Daoy (cell line): ENCODE measurements at places on chromosomes 2 and 18. TPM values are rescaled to one million over a fixed set of nuclear protein-coding genes. Genes with fewer than 3 reads are reported as not detected.

The COMMD1 gene
- 56.6 and 75.8 TPM in 2 replicates for total RNA-seq

The ARHGAP15 gene
- 0.51 and 1.4 TPM in 2 replicates for total RNA-seq

The GPR17 gene
- total RNA-seq, result not detected in 2 replicates

- no peak for DNase-seq
These were observed 59.0 kb downstream of the TNFRSF11A start for GRCh38 chr18:62384068-62384467.

- DNase-seq, result no peak
These were observed 95.0 kb downstream of the PRPF40A start for GRCh38 chr2:152622219-152622618.

GRCh38 chr2:152646775-152647174 is 70.5 kb downstream of the PRPF40A start:
- peak; percentile 60 for DNase-seq

GRCh38 chr18:7750095-7750663 is 183.1 kb downstream of the PTPRM start:
- DNase-seq, result no peak

DNA sequence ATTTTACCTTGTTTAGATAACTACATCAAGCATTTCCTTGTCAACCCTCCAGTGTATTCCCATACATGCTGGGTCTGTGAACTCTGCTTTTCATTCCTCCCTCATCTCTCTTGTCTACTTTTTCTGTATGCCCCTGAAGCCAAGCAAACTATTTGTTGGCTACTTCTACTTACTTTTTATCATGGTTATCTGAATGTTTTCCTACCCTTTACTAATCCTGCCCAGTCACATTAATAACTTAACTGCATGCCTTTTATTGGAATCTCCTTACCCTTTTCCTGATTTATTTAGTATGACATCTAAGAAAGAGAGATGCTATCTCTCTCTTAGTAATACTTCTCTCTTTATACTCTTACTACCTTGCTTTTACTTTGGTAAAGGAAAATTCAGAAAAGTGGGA is 17.0 kb downstream of the DCAF17 start:
- DNase-seq, result no peak

- DNase-seq, result no peak
These were observed 1906.8 kb upstream of the PIK3C3 start for GRCh38 chr18:40048253-40048652.

DNA sequence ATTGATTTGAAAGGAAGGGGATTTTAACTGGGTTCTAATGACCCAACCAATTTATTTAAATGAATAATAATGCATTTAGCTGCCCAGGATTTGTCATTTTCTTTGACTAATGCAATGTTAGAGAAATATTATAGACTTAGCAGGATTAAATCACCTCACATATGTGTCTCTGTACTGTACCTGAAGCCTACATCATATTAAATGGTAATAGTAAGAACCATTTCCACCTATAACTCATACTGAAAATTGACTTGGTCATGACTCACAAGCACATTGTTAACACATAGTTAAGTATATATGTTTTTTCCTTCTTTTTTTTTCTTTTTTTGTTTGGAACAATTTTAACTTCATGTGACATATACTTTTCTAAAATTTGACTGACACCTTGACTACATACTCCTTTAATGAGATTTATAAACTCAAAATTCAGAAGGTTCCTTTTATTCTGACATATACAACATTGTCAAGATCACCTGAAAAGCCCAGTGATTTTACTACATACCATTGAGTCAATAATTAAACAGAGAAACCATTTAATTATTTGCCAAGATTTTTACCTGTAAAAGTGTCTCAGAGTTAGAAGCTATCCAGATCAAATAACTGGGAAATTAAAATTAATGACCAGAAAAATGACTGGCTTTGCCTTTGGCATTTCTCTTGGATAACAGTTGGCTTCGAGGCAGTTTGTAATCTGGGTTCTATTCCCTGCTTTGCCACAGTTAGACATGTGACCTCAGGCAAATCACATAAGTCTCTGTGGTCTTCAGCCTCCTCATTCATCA is 58.8 kb upstream of the CDC42EP3 start:
- no peak for DNase-seq

DNA sequence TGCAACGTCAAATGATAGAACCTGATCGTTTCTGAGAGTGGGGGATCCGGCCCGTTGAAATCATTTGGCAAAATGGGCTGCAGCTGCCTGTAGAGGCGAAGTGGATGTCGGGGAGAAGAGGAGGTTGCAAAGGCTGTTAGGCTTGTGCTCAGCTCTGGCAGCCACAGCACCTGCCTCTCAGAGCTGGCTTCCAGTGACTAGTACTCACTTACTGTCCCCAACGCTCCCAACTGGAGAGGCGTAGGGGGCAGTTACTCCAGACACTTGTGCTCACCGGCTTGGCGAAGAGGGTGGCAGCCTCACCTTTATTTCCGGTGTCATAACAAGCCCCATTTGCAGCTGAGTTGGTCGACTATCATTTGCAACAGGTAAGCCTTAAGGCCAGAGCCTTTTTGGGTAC is 37.9 kb downstream of the NCK2 start:
- DNase-seq, result no peak

- DNase-seq, result no peak
These were observed 393.0 kb downstream of the ALK start for GRCh38 chr2:29528371-29528770.

DNA sequence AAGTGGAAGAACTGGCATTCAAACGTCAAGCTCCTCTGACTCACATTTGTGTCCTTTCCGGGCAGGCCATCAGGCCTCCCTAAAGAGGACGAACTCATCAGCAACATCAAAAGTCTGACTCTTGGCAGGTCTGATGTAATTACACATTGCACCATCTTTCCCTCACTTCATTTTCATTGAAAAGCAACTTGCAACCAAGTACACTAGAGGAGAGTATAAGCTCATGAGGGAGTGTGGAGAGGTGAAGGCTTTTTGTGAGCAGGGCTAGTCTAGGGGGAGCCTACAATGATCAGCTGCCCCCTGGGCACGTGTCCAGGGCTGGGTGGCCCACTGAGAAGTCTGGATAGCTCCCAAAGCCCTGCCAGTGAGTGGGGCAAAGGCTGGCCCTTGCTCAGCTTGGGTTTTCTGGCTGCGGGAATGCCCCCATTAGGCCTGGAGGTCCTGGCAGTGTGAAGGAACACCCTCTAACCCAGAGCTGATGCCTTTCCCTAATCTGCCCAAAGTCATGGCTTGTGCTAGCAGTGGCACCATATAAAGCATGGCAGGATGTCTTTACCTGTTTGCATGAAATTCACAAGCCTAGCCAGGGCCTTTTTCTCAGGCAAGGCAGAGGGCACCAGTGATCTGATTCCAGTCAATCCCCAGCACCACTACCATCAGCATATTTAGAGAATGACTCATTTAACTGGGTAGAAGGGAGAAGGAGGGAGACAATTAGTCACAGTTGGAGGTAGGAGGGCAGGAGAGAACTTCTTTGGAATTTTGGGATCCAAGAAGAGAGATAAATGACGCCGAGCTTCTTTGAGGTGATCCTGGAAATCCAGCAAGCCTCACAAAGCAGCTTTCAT is 8.5 kb upstream of the DAW1 start:
- peak; percentile 83 for DNase-seq

- DNase-seq, result no peak
These were observed 297.3 kb downstream of the CYP26B1 start for GRCh38 chr2:71850306-71850801.
